Right renal pelvis (tissue), 4 donors: ENCODE measurements at places on chromosomes 13 and 19. TPM values are rescaled to one million over a fixed set of nuclear protein-coding genes. Genes with fewer than 3 reads are reported as not detected.

- no peak for DNase-seq
Observed at GRCh38 chr13:113905018-113905417, 41.1 kb upstream of the GAS6 start.

DNA sequence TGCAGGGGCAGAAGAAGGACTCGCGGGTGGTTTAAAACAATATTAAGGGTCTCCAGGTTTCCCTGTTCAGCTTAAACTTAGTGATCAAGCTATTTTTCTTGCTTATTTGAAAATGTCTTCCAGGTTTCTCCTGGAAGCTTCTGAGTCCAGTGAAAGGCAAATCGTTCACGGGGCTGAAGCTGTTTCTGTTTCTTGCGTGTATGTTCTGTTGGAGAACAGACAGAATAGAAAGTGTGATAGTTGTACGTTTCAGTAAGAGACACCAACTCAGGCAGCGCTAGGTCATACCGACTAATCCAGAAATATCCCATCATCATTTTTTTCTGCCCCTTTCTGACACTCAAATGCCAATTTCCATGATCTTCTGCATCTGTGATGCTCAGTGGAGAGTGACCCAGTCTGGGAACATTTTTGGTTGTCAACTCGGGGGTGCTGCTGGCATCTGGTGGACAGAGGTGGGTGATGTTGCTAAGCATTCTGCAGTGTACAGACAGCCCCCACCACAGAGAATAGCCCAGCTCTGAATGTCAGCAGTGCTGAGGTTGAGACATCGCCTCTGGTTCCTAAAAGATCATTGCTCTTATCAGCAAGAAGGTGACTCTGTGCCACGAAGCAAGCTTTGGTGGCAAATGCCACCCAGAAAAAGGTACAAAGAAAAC, 4.3 kb downstream of the KLF2 start:
- DNase-seq = no peak

- no peak for DNase-seq
Observed at GRCh38 chr13:103147961-103148360, 81.7 kb upstream of the SLC10A2 start.

- no peak for DNase-seq
Observed at GRCh38 chr13:40442826-40443225, 223.6 kb downstream of the FOXO1 start.

DNA sequence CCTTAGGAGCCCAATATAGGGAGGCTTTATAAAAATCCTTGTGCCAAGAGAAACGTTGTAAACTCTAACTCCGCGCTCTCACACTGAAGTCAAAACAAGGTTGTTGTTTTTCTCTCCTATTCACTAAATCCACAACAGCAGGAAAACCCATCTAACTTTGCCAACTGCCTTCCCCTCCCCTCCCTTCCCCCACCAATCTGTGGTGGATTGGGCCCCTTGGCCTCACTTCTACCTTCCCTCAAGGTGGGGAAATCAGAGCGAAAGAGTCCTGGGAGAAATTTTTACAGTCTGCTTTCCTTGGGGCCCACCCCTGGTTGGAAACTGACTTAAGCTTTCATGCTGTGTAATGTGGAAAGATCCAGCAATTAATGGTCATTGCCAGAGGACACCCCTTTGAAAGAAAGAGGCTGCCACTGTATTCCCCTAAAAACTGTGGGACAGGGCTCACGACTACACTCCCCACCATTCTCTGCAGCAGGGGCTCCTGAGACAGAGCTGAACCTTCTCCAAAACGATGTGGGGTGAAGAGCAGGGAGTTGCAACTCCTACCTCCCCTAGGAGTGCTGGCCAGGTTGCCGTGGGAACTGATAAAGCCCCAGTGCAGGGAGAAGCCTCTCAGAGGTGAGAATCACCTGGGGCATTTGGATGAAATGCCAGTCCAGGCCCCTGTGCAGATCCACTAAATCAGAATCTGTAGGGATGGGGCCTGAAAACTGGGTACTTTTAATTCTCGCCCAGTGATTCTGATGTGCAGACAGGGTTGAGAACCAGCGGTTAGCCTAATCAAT, 1.1 kb downstream of the DHRS12 start:
- DNase-seq = no peak

GRCh38 chr19:1472231-1473084, 6.6 kb downstream of the C19orf25 start:
- DNase-seq = no peak

DNA sequence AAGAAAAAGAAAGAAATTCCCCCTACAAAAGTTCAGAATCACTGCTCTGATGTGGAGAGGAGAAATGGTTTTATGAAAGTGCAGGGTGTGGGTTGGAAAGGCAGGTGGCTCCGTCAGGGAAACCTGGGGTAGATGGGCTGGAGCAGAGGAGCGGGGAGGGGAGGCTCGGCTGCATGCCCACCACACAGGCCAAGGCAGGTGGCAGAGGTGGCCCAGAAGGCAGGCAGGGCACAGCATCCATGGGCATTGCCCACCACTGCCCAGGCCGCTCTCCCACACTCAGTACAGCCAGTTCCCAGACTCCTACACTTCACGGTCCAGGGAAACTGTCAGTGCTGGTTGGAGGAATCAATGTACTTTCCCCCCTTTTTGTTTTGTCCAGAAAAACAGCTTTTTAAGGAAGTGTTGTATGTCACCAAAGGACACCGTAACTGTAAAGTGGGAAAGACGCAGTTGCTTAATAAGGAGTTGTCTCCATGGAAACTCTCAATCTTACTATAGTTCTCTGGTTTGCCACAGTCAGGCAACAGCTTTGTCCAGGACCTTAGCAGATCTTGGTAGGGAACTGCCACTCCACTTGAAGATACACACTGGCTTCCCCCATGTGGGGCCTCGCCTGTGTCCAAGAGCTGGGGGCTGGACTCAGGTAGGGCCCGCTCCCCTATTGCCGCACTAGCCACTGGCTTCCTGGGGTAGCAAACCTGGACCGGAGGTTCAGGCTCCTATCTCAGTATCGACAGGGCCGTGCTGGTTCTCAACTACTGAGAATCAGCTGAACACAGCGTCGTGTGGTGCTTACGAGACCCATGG, 82.9 kb downstream of the RAB20 start:
- DNase-seq = no peak

DNA sequence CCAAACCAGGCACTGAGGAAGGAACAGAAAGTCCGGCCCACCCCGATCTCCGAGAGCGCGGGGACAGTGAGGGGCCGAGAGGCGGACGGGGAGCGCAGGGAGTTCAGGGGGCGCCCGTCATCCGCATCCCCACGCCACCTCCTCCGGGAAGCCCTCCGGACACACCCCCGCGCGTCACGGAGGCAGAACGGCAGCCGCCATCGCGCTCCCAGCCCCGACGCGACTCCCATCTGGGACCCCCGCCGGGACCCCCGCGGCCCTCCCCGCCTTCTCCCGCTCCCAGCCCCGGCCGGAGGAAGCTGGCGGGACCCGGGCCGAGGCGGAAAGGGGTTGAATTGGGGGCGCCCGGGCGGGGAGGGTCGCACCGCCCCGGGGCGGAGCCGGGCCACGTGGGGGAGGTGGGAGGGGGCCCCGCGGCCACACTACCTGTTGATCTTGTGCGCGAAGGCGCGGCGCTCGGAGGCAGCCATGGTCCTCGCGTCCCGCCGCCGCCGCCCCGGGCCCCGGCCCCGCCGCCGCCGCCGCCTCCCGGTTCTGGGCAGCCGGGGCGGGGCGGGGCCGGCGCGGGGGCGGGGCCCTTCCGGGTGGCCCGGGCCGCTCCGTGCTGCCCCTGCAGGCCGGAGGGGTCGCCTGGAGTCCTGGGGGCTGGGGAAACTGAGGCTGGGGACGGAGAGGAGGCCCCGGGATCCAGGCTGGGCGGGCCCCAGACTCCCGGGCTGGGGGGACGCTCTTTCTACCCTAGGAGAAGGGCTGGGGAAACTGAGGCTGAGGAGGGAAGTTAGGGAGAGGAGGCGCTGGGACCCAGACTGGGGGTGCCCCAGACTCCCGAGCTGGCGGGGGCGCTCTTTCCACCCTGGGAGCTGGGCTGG, at the start of gene DOCK6:
DOCK6 (minus strand) TSS at position 554 of the 869 bp plus-strand sequence; CDS start at position 470, 84 bp downstream.
- no peak for DNase-seq

DNA sequence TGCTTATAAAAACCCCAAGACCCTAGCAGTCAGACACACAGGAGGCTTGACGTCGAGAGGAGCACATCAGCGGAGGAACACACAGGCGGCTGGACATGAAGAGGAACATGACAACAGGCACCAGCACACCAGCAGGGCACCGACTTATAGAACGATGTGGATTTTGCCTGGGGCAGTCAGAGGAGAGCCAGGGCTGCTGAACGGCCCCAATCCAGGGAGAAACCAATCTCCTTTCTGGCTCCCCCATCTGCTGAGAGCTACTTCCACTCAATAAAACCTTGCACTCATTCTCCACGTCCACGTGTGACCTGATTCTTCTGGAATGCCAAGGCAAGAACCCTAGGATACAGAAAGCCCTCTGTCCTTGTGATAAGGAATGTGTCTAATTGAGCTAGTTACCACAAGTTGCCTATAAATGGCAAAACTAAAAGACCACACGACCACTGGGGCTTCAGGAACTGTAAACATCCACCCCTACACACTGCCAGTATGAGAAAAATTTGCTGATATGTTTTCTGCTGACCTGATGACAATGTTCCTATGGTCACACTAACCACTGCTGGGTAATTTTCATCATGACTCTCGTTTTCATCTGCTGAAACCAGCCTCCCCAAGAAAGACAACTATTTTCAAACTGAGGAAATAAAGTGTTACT, 35.8 kb upstream of the CEACAM21 start:
- no peak for DNase-seq

DNA sequence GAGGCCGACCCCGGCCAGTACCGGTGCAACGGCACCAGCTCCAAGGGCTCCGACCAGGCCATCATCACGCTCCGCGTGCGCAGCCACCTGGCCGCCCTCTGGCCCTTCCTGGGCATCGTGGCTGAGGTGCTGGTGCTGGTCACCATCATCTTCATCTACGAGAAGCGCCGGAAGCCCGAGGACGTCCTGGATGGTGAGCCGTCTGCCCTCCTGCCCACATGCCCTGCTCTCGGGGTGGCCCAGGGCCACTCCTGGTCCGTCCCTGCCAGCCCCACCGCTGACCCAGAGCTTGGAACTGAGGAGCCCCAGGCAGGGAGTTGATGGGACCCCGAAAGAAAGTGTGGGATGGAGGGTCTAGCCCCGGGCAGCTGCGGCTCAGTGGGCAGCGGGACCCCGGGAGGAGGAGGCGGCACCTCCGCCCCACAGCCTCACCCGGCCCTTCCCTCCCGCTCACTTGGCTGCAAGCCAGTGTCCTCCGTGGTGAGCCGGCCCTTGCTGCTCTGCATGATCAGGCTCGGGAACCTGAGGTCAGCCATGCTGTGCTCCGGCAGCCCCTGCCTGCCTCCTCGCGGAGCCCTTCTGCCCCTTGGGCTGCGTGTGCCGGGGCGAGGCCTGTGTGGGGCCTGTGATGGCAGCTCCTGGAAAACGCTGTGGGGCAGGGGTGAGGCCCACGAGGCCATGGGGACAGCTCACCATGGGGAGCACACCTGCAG, 8.1 kb upstream of the HCN2 start:
- DNase-seq = no peak

DNA sequence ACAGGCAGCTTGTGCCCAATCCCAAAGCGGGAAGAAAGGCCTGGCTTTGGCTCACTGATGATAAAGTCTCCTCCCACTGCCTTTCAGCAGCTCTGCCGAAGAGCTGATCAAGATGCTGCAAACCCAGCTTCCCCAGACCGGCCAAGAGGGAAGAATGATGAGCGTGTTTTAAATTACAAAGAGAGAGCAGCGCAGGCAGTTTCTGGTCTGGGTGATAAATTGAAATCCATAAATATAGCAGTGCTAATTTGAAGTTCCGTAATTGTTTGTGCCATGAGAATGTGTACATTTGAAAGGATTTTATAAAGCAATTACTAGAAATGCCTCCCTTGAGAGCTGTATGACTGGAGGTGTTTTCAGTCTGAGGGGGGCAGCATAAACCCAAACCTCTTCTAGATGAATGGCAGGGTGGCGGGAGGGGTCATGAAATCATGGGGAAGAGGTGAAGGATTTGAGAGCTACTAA, 171.8 kb downstream of the STK24 start:
- DNase-seq = no peak

GRCh38 chr19:58284199-58284598, 5.4 kb downstream of the ZNF8 start:
- no peak for DNase-seq

DNA sequence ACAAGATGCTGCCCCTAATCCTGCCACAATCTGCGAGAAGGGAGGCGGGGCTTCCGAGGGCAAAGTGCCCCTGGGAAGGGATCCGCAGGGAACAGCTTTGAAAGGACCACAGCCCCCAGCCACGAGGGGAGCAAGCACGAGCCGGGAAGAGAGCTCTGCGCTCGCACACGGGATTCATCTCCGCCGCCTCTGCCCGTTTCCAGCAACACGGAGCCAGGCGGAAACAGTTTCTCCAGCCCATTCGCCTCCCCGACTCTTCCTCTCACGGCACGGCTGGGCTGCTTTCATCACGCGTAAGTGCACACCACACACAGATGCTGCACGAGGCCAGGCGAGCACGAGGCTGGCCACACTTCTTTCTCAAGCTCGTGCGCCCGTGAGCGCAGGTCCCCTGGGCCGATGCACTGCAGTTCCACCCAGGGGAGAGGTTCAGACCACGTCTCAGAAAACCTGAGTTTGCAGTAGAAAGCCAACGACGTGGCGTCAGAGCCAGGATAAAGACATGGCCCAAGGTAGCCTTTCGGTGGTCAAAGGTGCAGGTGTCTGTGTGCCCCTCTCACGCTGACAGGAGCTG, 33.6 kb downstream of the NAXD start:
- no peak for DNase-seq

Gene ZNF132
- polyA plus RNA-seq = 14.7 TPM

DNA sequence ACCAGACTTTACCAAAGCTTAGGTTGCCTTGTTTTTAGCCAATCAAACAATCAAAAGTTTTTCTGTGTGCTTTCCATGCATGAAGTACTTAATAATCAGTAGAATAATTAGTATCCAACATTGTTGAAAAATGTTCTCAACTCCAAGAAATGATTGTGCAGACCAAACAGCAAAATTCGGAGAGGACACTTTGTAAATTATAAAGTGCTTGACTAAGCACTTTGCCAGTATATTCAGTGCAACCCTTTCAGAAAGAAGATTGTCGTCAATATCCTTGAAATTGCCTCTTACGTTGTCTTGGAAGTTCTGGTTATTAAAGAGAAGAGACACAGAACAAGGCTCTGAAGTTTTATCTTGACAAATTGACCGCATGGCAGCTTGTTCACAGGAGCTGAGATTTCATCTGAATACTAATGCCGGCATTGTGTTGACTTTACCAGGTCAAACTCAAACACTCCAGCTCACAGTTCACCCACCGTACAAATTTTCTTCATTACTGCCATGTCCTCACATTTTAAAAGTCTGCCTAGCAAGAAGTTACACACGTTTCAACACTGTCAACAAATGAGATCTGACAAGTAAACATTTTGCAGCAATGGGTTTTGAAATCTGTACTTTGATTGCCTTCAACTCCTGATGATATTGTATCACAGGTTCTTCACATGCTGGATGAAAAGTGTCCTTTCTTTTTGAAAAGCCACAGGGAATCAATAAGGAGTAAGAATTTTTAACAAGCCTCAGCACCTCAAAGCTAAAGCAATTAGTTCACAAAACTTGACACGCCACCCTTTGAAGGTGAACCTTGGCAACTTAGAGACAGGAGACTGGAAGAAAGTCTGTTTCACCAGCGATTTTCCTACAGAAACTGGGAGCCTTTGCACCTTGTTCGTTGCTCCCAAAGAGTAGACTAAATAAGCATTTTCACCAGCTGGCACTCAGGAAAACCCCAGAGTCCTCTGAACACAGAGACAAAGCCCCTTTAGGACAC, 150.9 kb downstream of the RFC3 start:
- DNase-seq = no peak

Gene PGLYRP1
- 0.76 TPM for polyA plus RNA-seq

GRCh38 chr13:110322126-110322827, 15.2 kb downstream of the COL4A2 start:
- DNase-seq = no peak
